ENCODE measurements at places on chromosomes 12 and 14.

DNA sequence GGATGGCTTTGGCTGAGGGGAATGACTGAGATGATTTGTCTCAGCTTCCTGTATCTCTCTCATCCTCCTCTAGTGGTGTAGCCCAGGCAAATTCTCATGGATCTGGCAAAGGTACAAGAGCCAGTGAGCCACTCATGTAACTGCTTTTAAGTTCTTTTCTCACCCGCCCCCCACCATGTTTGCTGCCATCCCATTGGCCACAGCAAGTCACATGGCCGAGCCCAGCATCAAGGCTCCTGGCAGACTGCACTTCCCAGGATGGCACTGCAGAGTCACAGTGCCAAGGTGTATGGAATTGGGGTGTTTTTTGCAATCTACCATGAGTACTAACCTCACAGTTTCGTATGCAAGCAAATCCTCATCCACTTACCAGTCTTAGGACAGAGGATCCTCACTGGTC lies 50.9 kb downstream of the CHST11 start:
- no peak for DNase-seq

DNA sequence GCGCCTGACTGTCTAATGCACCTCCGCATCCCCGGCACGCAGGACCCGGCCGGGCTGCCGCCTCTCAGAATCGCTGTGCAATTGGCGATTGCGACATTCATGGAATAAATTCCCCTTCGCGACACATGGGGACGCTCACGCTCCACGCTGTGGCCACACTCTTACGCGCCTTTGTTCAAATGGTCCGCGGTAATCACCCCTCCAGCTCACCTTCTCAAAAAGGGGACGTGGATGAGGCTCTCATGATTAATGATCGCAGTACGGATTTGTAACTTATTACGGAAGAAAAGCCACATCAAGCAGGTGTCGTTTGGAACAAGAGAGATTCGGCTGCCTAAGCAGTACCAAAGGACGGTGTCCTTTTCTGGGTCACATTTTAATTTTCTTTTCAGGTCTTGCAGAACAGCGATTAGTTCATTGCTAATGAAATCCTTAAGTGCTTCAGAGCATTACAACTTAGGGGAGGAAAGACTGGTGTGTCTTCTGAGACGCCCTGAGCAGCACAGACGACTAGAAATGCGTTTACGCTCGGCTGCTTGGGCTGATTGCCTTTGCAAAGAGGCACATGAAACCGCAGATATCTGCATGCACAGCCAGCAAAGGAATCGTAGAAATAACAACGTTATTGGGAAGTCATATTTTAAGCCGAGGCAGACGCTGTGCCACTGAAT lies 37.3 kb upstream of the ADGRD1 start:
- no peak for DNase-seq

GRCh38 chr12:53186745-53187144 lies 6.0 kb upstream of the CSAD start:
- no peak for DNase-seq

- no peak for DNase-seq
Observed at GRCh38 chr12:61044766-61045165, 1215.4 kb upstream of the USP15 start.

GRCh38 chr12:10170216-10170615 lies 1.7 kb downstream of the OLR1 start:
- no peak for DNase-seq

- no peak for DNase-seq
Observed at GRCh38 chr12:42786400-42787148, 197.0 kb upstream of the PRICKLE1 start.

GRCh38 chr12:32290411-32290810 lies 108.9 kb upstream of the FGD4 start:
- DNase-seq: no peak

- no peak for DNase-seq
Observed at GRCh38 chr14:105041841-105042765, 21.2 kb upstream of the CDCA4 start.

DNA sequence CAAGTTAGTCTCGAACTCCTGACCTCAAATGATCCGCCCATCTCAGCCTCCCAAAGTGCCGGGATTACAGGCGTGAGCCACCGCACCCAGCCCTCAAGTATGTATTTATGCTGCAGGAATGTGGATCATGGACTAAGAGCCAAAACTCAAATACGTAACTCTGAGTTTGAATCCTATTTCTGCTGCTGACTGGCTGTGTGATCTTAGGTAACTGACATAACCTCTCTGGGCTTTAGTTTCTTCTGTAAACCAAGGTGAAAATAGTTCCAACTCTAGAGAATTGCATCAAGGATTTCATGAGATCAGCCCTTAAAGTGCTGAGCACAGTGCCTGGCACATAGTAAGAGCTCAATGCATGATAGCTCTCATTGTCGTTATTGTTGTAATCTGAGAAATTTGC lies 37.4 kb downstream of the HSPB8 start:
- DNase-seq: no peak

GRCh38 chr14:104724407-104724980 lies 465 bp downstream of the ADSS1 start:
- no peak for DNase-seq

DNA sequence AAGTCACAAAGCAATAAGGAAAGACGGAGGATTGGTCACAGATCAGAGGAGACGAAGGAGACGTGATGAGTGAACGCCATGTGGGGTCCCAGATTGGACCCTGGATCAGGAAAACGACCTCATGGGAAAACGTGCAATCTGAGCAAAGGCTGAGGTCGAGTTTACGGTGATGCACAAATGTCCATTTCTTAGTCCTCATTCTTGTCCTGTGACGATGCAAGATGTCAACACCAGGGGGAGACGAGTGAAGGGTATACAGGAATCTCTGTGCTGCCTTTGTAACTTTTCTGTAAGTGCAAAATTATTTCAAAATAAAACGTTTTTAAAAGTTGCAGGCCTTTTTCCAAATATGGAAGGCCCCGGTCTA lies 329.8 kb downstream of the MED13L start:
- DNase-seq: no peak

- no peak for DNase-seq
Observed at GRCh38 chr14:44701563-44702263, 194.6 kb upstream of the FSCB start.

DNA sequence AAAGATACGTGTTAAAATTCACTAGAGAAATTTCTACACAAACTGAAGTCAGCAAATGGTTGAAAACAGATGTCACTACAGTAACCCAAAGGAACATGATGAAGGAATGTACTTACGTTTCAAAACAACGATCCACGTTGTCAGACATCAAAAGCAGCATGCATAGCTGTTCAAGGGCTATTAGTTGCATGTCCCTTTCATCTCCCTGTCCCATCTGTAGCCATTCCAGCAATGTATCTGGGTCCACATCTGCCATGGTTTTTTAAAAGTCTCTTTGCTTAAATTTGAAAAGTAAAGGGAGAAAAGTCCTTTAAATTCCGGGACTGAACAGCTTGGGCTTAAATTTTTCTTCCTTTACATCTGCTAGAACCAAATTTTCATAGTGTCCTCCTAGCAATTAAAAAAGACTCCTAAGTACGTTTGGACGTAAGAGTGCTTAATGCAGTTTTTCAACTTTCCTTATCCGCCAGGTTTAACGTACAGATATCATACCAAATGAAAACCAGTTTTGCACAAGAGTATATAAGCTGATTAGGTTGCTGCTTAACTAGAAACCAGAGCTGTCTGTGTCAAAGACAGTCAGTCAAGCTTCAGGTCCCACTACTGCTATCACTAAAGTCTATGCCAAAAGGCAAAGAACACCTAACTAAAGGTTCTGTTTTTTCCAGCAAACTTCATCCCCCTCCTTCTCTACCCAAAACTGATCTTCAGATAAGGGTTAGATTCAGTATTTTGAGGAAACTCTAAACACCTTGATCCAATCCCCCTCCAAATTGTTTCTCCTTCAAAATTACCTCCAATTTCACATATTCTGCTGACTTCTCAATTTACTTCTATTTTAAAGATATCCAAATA lies 1.7 kb downstream of the HECTD1 start:
- no peak for DNase-seq

GRCh38 chr12:106758349-106759110 lies 16.0 kb upstream of the RIC8B start:
- no peak for DNase-seq

- DNase-seq: no peak
Observed at GRCh38 chr12:29889737-29890136, 106.0 kb upstream of the TMTC1 start.

DNA sequence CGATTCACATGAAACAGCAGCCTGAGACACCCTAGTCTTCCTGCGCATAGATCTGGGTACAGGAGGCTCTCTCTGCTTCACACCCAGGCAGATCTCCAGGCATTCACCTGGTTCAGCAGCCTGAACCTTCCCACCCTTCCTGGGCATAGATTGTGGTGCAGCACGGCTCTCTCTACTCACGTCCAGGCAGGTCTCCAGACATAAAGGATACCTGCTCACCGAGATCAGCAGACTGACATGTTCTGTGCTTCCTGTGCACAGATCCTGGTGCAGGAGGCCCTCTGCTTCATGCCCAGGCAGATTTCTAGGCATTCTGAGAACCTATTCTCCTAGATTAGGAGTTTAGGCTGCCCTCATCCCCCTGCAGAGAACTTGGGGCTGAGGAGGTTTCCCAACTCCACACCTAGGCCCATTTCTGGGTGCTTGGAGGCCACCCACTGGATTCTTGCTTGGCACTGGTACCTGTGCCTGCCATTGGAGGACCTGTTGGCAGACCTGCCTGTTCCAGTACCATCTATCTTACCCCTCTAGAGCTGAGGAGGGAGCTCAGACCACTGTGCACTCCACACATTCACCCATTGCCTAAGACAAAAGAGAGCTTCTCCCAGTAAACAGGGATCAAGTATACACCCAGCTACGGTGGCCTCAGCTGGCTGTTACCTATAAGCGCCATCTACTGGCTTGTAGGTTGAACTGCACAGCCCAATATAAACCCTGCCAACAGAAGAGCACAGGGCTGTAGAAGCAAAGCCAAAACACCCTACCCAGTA lies 28.0 kb upstream of the GARIN6 start:
- DNase-seq: no peak

DNA sequence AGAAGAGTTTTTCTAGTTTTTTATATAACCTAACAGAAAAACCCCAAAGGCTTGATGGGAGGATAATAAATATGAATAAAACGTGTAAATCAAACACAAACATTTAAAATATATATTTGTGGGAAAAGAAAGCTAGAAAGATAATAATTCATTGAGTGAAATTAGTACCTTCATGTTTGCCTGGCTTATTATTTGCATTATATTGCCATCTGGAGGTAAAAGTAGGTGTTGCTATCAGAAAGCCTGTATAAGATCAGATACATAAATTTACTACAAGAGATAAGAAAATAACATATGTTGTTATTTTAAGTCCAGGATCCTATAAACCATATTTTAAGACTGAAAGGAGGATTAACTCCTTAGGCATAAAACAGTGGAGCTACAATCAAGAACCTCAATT lies 77.7 kb downstream of the NTS start:
- no peak for DNase-seq

DNA sequence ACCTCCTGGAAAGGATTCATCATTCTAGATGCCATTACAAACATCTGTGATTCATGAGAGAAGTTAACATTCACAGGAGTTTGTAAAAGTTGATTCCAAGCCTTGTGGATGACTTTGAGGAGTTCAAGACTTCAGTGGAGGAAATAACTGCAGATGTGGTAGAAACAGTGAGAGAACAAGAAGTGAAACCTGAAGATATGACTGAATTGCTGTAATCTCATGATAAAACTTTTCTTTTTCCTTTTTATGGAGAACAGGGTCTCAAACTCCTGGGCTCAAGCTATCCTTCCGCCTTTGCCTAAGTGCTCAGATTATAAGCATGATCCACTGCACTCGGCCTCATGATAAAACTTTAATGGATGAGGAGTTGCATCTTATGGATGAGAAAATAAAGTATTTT lies 64.5 kb upstream of the GTF2A1 start:
- no peak for DNase-seq

- peak; percentile 5 for DNase-seq
Observed at GRCh38 chr14:72024043-72024407, 91.8 kb downstream of the RGS6 start.

DNA sequence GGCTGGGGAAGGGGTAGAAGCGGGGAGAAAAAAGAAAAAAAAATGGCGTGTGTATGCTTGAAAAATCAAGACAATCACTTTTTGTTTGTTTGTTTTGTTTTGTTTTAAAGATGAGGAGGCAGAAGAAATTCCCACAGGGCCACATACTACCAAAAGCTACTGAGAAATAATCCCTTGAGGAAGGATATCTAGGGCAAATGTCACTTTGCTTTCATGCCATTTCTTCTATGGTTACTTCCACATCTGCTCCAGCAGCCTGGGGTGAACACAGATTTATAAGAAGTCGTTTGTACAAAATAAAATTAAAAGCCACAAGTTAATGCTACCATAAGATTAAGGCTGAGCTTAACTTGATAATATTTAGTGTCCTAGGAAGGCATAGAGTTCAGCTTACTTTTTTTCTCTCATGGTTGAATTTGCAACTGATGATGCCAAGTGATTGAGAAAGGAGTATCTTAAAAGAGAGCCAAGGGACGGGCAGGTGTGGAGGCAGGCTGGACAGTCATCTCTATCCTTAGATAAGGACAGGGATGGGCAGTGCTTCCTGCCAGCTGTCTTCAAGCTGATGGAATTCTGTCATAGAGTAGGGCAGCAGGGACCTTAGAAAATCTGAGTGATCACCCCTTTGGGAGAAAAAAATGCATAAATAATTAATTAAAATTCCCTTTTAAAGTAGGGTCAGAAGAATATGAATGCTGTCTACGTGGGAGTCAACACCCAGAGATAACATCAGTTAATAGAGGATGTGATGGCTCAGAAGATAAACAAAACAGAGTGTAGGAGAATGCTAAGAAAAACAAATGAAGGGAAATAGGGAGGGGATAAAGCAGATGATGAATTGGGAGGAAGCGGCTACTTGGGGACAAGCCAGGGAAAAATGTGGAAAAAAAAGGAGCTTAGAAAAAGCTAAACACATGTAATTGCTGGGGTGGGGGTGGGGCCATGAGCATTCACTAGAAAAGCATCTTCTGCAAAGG lies 57.1 kb downstream of the DYRK2 start:
- DNase-seq: no peak

GRCh38 chr12:129226851-129227250 lies 373.6 kb downstream of the GLT1D1 start:
- no peak for DNase-seq

- no peak for DNase-seq
Observed at GRCh38 chr14:88352698-88353097, 29.6 kb upstream of the KCNK10 start.

DNA sequence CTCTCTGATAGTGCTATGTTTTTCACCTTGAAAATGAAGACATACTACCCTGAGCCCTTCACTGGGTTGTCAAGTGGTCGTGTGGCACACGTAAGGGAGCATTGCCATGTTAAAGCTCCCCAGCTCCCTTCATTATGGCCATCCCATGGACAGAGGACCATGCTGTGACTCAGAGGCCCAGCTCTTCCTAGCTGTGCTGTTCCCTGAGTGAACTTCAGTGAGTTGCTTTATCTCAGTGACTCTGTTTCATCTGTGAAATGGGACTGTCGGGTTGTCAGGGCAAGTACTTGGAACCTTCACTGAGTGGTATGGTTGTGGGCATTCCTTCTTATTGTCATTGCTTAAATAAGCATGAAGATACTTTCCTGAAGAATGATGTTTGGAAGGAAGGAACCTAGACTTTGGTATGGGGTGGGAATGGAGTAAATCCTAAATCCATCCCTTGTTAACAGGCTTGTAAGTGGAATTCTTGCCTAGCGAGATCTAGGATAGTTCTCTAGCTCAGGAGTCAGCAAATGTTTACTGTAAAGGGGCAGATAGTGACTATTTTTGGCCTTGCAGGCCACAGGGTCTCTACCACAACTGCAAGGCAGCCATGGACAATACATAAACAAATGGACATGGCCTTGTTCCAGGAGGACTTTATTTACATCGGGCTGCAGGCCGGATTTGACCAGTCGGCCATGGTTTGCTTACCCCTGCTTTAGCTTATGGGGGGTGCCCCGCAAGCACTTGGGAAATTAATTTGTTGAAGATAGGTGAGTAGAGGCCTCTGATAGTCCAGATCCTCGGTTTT lies 283.5 kb downstream of the ZFP36L1 start:
- DNase-seq: no peak
